Activated CD8-positive, alpha-beta memory T cell treated with anti-CD3 and anti-CD28 coated beads for 4 hours (primary cell): ENCODE measurements at places on chromosomes 2 and 18.

DNA sequence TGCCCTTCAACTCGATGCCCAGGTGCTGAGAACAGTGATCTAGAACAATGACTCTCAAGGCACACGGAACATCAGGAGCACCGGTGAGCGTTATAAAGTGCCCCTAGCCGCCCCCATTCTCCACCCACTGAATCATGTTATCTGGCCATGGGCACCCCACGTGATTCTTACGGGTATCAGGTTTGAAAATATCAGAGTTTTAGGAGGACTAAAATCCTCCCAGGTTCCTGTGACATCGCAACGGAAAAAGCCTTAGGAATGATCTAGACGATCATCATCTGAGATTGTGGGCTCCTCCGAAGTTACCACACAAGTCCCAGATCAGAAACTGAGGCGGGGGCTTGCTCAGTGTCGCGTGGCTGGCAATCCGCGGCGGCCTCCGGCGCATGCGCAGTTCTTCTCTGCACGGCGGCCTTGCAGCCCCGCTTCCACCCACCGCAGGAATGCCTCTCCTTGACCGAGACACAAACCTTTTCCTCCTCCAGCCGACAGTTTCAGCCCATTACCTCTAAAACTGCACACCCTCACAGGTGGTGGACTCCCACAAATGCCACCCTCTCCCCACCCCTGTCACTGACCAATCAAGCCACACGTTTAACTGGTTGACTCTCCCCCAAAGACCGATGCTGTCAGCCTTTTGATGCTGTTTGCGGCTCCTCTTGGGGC, 5.8 kb upstream of the MRPL33 start:
- DNase-seq = peak; percentile 15

DNA sequence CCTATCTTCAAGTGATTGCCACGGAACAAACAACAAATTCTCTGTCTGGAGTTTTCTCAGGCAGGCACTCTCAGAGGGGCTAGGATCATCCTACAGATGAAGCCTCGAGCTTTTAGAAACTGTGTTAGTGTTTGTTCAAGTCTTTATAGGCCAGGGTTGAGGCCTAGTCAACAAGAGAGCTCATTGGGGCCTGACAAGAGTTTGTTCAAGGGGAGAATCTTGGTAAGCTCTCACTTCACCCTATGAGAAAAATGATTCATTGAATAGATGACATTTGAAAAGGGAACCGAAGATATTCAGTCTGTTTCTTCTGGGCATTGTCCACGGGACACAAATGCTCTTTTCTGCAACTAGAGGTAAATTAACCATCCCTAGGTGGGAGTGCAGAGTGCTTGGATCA, 476.9 kb downstream of the PTPRM start:
- no peak for DNase-seq

DNA sequence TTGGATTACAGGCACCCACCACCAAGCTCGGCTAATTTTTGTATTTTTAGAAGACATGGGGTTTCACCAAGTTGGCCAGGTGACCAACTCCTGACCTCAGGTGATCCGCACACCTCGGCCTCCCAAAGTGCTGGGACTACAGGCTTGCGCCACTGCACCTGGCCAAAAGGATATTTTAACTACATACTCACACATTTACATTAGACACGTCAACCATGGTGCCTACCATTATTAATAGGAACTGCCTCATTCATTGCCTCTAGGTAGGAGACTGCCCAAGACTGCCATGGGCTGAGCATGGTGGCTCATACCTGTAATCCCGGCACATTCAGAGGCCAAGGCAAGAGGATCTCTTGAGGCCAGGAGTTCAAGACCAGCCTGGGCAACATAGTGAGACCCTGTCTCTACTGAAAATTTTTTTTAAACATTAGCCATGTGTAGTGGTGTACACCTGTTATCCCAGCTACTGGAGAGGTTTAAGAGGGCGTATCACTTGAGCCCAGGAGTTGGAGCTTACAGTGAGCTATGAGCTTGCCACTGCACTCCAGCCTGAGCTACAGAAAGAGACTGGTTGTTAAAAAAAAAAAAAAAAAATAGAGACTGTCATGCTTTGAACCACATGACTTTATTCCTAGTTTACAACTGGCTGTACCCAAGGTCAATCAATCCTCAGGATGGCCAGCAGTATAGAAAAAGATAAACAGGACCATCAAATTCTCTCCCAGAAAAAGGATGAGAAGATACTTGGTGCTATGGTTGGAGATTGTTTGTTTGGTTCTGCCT, 31.1 kb upstream of the EPC2 start:
- no peak for DNase-seq

- no peak for DNase-seq
Observed at GRCh38 chr2:68813596-68813995, 57.6 kb downstream of the BMP10 start.

GRCh38 chr18:26540043-26540628, 8.2 kb downstream of the KCTD1 start:
- DNase-seq = no peak

- no peak for DNase-seq
Observed at GRCh38 chr2:54864096-54864495, 140.6 kb downstream of the EML6 start.

- DNase-seq = no peak
Observed at GRCh38 chr2:169983506-169983905, 156.3 kb downstream of the UBR3 start.

GRCh38 chr2:161578998-161579397, 45.2 kb upstream of the SLC4A10 start:
- DNase-seq = no peak

DNA sequence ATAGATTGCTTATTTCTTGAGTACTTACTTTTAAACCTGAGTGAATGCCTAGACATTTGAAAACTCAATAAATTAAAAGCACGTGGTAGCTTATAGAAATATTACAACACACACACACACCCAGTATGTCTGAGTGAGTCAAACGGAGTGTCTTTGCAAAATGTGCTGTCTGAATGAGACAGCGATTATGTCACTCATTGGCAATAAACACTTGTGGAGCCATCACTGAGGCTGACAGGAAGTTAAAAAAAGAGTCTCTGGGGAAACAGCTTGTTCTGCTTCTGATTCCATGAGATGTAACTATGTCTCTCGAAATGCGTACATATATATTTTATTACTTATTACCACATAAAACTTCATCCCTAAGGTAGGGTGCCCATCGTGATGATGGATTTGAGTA, 22.3 kb upstream of the VPS4B start:
- DNase-seq = no peak

DNA sequence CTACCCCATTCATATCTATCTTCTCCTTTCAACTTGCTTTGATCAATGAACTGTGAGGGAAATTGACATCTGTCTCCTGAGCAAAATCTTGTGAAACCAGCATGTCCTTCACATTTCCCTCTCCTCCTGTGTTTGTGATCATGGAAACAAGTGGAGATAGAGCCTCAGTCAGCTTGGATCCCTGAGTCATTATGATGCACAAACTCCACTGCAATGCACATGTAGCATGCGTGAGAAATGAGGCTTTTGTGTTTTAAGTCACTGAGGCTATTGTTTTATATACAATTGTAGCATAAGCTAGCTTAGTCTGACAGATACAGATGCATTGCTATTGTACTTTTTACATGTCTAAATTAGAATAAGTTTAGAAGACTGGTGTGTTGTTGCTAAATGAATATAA, 85.2 kb upstream of the HNMT start:
- DNase-seq = no peak

- no peak for DNase-seq
Observed at GRCh38 chr2:176565641-176566323, 296.5 kb downstream of the MTX2 start.

DNA sequence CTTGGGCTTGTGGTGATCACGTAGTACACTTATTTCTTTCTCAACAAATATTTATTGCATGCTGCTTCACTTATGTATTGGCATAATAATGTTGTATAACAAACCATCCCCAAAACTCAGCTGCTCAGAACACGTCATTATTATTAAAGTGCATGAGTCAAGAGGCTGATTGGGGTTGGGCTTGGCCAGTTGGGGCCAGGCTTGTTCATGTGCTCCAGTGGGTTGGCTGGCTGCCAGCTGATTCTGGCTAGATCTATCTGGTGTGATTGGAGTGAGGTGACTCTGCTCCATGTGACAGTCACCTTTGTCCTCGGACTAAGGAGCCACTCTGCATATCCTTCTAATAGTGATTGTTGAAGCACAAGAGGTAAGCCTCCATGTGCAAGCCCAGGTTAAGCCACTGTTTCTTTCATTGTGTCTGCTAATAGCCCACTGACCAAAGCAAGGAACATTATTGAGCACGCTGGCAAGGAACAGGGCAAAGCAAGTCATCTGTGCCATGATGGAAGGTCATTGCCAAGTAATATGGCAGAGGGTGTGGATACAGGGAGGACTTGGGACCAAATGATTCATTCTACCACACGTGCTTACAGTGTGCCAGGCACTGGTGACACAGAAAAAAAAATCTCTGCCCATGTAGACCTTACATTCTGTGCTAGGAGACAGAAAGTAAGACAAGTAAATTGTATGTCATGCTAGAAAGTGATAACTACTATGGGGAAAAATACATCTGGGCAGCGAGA, 63.3 kb upstream of the TMEM182 start:
- no peak for DNase-seq

- DNase-seq = no peak
Observed at GRCh38 chr18:73923866-73924265, 223.8 kb downstream of the FBXO15 start.

- DNase-seq = no peak
Observed at GRCh38 chr2:169072163-169072925, 3.0 kb downstream of the DHRS9 start.

DNA sequence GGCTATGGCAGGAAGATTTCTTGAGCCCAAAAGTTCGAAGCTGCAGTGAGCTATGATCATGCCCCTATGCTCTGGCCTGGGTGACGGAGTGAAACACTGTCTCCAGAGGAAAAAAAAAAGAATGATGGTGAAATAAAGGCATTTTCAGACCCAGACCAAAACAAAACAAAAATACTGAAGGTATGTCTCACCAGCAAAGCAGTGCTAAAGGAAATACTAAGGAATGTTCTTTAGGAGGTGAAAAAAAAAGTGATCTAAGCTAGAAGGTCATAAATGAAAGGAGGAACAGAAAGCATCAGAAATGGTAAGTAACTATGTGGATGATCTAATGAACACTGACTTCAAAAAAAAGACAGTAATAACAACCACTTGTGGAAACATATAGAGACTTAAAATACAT, 18.7 kb downstream of the SS18 start:
- DNase-seq = no peak

GRCh38 chr2:203758841-203759689, 52.6 kb downstream of the CD28 start:
- DNase-seq = no peak

DNA sequence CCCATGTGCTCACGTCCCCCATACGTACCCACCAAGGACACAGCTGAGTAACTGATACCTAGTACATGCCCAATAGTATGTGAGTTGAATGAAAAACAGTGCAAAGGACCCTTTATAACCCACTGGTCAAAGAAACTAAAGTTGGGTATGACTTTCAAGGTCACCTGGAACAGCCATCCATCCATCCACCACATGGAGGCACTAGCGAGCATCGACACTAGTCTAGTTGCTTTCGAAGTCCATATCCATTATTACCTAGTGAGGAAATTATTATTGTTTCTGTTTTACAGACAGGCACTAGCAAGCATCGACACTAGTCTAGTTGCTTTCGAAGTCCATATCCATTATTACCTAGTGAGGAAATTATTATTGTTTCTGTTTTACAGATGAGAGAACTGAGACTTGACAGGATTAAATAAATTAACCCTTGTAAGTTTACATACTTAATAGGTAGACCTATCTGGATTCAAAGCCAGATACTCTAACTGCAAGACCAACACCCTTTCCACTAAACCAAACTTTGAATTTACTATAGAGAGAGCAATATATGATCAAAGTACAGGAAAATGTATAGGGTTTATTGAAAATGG, 233.7 kb downstream of the METTL4 start:
- no peak for DNase-seq

GRCh38 chr2:24843330-24843860, 50.2 kb downstream of the CENPO start:
- DNase-seq = no peak

GRCh38 chr2:84844141-84844540, 36.7 kb downstream of the TRABD2A start:
- DNase-seq = no peak

DNA sequence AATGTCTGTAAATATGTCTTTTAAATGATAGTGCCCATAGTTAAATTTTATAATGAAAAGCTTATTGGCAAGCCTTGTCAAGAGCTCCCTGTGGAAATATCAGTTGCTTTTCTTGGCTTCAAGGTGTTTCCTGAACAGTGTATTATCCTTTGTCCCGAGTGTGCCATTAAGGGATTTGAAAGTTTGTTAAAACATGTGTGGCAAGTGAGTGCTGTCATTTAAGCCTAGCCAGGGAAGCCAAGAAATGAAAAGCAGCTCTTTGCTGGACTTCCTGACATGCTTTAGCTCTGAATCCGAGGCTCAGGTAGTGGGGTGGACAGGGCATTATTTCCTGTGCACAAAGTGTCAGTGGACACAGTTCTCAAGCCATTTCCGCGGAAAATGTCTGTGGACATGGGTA, 111.5 kb downstream of the DIS3L2 start:
- no peak for DNase-seq
